ENCODE measurements at places on chromosomes 7 and 10.

DNA sequence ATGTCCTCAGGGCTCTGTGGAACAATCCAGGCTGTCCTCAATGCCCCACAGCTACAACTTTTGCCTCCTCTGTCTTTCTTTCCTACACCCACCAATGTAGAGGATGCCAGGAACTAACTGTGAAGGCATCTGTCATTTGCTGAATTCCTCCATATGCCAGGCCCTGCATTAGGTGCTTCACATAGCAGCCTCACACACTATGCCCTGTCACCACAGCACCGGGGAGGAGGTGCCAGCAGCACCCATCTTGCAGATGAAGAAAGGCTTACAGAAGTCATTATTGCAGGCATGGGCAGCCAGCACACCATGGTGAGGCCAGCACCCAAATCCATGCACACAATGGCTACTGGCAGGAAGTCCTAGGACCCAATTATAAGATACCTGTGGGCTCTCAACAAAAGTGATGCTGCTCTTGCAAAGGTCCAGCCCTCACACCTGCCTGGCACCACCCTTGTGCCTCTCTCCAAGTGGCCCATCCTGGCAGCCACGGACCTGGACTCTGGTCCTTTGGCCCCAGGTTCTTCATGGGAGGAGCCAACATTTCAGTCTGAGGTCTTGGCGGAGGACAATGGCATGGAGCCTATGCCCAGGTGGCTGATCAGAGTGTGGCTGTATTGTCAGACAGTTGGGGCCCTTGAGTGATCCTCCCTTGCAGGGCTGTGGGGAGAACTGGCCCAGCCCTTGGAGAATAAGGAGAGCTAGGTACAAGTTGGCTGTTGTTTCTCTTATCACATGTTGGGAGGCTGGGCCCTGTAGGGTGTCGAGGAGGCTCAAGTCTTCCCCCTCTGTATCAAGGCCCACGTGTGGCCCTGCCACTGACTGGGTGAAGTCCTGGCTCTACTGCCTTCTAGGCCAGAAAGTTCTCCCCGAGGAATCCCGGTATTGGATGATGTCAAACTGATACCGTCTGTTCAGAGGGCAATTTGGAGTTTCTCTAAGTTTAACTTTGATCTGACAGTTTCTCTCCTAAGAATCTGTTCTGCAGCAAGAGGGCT, 14.4 kb upstream of the MYL7 start:
- no peak for DNase-seq

- no peak for DNase-seq
These were observed 345.9 kb upstream of the SHH start for GRCh38 chr7:156158213-156158612.

- DNase-seq: peak; percentile 64
These were observed 190.0 kb upstream of the LYZL2 start for GRCh38 chr10:30819341-30820181.

DNA sequence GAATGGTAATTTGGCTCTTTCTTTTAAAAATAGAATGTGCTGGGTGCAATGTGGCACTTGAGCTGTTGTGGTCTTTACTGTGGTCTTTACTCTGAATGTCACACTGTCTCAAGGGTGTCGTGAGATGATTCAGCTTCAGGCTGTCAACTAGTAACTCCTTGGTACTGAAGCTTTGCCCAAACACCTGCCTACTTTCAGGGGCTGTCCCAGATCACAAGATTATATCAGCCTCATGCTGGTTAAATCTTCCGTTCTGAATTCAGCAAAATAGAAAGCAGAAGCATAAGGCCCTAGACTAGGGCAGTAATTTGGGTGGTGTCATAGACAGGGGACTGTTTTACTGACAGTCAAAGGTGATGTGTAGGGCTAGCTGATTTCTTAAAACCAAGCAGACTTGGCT, 110.9 kb downstream of the BAMBI start:
- no peak for DNase-seq

- no peak for DNase-seq
These were observed 102.8 kb downstream of the POLL start for GRCh38 chr10:101485207-101485606.

GRCh38 chr7:2667843-2668242, 20.2 kb upstream of the AMZ1 start:
- DNase-seq: no peak

GRCh38 chr10:80108576-80109239, 23.8 kb upstream of the PLAC9 start:
- no peak for DNase-seq

GRCh38 chr10:12121673-12122072, 7.8 kb upstream of the SEC61A2 start:
- DNase-seq: no peak

- DNase-seq: no peak
These were observed 4.9 kb upstream of the CAMK2B start for GRCh38 chr7:44330331-44330730.

DNA sequence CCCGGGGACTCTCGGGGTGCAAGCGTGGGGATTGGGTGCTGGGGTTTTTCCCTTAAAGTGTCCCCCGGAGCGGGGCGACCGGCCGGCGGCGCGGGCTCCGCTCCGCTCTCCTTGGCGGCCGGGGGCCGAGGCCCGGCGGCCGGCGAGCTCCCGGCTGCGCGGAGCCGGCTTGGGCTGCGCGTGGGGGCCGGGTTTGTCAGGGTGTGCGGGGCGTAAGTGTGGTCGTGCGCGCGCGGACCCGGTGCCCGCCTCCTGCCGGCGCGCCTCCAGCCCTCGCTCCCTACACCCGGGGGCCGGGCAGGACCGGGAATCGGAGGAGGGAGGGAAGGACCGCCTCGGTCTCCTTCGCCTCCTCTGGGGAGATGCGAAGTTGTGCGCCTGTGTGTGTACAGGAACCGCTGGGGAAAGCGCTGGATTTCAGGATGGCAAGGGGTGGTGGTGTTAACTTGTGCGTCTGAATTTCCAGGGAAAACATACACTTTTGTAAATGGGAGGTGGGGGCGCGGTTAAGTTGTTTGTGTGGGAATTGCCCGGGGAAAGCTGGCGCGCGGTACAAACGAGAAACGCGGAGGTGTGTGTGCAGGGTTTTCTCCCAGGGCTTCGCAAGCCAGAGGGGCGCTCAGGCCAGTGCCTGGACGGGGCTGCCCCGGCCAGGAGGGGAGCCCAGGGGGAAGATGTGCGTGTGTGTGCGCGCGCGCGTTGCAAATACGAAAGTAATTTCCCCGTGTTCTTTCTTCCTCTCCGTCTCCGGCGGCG, 737 bp downstream of the ZMIZ1 start:
- DNase-seq: peak; percentile 75

- no peak for DNase-seq
These were observed 1.5 kb downstream of the HDAC9 start for GRCh38 chr7:18497082-18497481.

GRCh38 chr7:50312250-50313162, 8.0 kb downstream of the IKZF1 start:
- DNase-seq: no peak

- no peak for DNase-seq
These were observed 288.7 kb upstream of the IGFBP3 start for GRCh38 chr7:46209611-46210388.

GRCh38 chr7:123844712-123845219, at the start of gene HYAL4:
TSS of gene HYAL4 (plus strand) at chr7:123845169. CDS start at chr7:123868274, 23,105 bp downstream.
- no peak for DNase-seq

- DNase-seq: no peak
These were observed 471.6 kb upstream of the AKR1E2 start for GRCh38 chr10:4354382-4354812.

- no peak for DNase-seq
These were observed 1.5 kb downstream of the HECTD2 start for GRCh38 chr10:91411621-91412020.

DNA sequence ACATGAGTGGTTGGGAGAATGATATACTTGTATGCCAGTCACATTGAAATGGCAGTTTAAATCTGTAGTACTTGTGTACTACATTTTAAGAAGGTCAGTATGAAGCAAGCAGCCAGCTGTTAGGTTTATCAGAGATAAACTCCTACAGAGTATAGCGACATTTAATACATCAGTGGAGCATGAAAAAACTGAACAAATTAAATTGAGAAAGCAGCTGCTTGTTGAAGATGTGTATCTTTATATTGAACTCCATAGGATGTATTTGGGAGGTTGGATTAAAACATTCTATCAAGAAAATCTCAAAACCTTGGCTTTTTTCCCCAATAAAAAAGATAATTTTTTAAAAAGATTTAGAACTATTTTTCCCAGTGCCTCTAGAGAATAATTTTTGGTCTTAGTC, 47.8 kb downstream of the PHF14 start:
- no peak for DNase-seq
